ENCODE measurements at places on chromosomes 11 and 22.

- no peak for DNase-seq
These were observed 118.9 kb downstream of the CACNA1I start for GRCh38 chr22:39689421-39689820.

DNA sequence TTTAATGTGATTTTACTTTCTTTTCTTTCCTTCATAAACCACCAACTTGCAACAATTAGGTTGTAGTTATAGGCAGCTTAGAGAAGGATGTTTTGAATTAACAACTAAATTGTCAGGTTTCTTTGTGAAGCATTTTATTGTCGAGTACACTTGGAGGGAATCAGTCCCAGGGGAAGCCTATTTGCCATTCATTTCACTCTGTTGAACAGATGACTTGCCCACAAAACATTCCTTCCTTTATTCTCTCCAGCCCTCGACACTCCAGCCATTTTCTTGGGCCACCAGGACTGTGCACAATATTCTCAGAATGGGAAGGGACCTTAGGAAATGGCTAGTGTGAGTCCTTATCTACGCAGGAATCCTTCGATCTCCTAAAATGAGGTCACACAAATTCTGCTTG, 620.6 kb downstream of the SOX6 start:
- no peak for DNase-seq

DNA sequence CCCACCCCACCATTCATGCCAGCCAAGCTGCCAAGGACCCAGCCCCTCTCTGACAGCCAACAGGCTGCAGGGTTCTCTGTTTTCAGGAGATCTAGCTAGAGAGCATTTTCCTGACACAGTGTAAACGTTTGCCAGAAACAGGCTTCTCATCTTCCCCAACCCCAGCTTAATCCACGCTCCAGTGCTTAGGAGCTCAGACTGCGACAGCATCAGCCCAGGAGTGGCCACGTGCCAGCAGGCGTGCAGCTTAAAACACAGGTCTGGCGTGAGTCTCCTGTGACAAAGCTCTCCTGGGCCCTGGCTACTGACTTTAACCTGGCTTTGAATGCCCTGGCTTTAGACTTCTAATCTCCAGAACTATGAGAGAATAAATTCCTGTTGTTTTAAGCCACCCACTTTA, 66.6 kb downstream of the GALNT18 start:
- no peak for DNase-seq

DNA sequence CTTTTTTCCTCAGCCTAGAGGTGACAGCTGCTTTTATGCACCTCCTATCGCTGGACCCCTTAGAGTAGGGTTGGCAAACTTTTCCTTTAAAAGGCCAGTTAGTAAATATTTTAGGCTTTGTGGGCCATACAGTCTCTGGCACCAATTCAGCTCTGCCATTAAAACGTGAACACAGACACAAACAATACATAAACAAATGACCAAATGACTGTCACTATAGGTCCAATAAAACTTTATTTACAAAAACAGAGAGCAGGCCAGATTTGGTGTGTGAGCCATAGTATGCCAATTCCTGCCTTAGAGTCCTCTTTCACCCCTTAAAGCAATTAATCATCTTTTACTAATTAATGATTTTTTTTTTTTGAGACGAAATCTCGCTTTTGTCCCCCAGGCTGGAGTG, 61.1 kb upstream of the RPS13 start:
- DNase-seq: no peak

GRCh38 chr11:27331981-27332380, 31.0 kb downstream of the CCDC34 start:
- no peak for DNase-seq

DNA sequence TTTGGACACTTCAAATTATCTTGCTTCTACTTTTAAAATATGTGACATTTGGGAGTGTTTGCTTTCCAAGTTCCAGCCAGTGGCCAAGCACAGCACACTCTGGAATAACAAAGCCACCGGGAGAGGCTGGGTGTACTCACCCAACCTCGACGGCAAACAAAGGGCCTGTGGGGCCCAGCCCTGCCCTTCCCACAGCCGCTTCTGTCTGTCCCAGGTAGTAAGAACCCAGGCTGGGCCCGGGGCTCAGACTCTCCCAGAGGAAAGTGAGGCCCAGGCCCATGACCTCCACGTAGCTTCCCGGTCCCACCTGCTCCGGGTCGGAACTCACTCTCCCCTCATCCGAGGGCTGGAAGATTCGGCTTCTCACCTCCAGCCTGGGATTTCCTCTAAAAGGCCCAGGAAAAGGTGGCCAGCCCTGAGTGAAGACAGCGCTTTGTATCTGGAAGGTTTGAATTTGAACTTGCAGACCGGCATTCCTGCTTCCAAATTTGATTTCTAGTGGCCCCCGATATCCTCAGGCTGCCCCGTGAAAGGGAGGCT, 93.5 kb downstream of the CELSR1 start:
- no peak for DNase-seq

- no peak for DNase-seq
These were observed 434.3 kb downstream of the ETS1 start for GRCh38 chr11:128152796-128153696.

- DNase-seq: no peak
These were observed 37.4 kb downstream of the DUSP8 start for GRCh38 chr11:1534682-1535081.

DNA sequence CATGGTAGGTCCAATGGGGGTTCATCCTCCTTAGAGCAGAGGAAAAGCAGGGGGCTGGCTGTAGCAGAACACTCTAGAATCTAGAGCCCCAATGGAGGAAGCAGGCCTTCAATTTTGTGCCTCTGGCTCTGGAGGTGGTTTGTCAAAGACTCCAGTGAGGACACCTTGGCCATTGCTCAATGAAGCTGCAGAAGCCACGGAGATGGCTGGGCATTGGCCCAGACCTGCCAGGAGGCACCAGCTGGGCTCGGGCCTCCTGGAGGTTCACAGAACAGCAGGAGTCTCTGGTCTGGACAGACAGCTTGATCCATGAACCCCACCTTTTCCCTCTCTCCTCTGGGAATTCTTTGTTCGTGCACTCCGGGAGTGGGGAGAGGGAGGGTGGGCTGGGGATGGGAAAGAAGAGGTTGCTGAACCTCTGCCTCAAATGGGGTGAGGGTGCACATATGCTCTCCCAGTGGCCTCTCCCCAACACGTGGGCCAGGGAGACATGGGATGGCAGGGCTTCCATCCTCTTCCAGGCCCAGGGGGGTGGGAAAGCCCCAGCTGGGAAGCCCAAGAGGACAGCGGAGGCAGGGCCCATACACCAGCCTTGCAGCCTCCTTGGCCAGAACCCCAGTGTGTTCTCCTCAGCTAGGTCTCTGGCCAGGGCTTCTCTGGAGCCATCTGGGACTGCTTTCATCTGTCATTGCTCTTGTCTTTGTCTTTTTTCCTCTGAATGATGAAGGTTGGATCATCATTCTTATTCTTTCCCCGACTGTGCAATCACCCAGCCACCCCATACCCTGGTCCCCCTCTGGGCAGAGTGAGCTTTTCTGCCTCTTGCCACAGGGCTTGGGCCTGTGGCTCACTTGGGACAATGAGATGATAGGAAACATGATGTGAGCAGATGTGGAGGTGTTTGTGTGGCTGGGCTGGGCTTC, 1019.4 kb downstream of the BRD1 start:
- DNase-seq: no peak

DNA sequence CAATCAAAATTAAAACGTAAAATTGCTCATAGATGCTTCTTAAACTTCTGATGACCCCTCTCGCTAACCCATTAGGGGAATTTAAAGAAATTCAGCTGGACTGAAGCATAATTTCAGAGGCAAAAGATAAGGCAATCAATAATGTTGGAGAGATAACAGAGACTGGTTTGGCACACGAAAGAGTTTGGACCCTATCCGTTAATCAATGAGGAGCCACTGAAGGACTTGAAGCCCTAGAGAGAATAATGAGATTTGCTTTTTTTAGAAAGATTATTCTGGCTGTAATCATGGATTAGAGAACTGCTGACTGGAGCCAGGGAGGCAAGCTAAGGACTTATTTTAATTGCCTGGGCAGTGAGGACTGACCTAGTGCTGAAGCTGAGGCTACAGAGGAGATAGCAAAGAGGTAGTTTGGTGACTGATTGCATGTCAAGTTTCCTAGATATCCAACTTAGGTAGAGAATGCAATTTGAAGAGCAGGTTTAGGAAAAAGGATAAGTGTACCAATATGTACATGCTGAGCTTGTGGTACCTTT, 11.9 kb upstream of the ARHGAP42 start:
- no peak for DNase-seq

DNA sequence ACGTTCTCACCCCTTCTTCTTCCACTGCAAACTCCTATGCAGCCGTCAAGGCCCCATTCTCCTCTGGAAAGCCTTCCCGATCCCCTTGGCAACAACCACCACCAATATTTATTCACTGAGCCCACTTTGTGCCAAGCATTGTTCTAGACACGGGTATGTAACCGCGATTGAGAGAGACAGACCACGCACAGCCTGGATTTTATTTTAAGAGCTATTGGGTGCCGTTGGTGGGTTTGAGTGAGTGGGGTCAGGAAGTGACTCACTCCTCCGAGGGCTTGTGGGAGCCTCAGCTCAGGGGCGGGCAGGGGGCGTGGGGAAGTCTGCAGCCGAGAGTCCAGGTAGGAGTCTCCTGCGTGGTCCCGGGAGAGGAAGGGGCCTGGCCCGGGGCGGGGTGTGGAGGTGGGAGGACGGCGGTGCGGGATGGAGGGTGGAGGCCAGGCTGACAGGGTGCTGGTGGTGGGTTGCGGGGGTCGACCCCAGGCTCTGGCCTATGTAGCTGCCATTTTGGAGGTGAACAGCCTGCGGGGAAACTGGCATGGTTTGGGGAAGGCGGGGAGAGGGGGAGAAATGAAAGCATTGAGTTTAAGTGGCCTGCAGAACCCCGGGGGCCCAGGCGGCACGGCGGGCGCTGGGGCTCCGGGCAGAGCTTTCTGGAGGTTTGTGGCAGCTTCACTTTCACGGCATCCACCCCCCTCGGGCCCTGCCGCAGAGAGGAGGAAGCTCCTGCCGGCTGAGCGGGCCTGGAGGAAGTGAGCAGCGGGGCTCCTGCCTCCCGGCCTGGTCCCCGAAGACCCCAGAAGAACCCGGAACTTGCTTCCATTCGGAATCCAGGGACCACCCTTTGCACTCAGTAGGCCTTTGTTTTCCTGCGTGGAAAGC, 547 bp downstream of the PARVG start:
- no peak for DNase-seq

DNA sequence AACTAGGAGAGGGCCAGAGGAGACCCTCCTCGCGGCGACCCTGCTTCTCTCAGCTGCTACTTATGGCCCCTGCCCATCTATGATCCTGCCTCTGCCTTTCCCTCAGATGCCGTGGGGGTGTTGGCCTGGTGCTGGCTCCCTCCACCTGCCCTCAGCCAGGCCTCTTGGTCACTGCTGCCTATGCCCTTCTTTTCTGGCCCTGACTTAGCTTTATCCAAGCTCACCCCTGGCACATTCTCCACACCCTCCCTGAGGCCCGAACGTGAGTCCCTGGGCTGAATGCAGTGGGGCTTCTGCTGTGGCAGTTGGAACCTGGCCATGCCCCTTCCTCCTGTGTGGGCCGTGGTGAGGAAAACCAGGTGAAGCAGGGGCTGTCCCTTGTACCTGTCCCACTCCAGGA, 19.8 kb upstream of the SUSD2 start:
- DNase-seq: no peak

GRCh38 chr22:46202897-46203600, 47.0 kb downstream of the CDPF1 start:
- DNase-seq: no peak

DNA sequence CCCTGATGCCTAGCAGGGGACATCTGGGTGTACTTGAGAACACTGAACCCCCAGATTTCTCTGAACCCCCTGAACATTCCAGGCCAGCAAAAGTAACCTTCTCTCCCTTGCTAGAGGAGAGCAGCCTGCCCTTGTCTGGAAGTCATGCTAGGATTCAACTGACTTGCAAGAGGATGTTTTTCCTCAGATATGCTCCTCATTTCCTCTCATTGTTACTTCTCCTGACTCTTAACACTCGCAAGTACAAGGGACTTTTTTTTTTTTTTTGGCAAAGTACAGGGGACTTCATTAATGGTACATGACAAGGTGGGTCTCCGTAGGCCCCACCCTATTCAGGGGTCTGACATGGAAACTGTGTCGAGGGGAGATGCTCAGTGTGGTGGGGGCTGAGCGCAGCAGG, 6.3 kb upstream of the MCHR1 start:
- DNase-seq: no peak

DNA sequence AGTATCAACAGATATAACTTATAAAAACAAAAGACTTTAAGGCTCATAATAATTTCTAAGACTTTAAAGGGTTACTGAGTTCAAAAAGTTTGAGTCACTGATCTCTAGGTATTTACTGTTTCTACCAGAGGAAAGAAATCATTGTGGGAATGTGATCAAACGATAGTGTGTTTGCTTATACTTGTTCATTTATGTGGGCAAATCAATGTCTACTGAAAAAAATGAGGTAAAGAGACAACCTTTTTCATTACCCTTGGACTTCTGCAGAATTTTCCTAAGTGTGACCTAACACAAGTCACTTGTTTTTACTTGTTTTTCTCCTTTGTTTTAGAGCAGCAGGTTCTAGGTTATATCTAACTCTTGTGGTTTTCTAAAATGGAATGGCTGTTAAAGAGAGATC, 65.4 kb downstream of the PRR5L start:
- DNase-seq: no peak

DNA sequence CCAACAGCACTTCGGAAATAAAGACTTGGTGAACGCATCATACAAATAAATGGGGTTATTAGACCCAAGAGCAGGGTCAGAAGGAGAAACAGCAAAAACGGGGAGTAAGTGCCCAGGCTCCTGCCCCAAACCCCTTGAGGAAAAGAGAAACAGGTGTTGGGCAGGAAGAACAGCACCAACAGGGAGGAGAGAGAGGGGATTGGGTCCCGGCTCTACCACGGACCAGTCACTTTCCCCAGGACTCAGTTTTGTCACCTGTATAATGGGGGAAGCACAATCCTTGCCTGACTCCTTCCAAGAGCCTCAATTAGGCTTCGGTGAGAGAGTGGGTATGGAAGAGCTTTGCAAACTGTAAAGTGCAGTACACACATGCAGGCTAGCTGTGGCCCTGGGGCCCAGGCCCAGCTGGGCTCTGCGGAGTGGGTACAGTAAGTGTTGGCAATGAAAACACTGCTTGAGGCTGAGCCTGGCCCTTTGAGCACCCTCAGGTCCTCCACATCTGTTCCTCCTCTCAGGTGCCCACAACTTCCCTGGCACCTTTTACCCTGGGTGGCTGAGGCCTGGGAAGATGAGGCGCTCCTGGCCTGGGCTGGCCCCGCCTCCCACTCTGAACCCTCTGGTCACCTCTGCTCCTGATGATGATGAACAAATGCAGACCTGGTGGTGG, 8.9 kb downstream of the SLC29A2 start:
- DNase-seq: no peak

Data from COR-L47 (cell line).